ENCODE measurements at places on chromosomes 16 and 17. TPM values are rescaled to one million over a fixed set of nuclear protein-coding genes. Genes with fewer than 3 reads are reported as not detected.

Gene KRT39
- 0.44 TPM for total RNA-seq

Gene CCL14
- total RNA-seq: not detected

Gene SLC5A2
- total RNA-seq: 1.6 TPM

Gene KRTAP9-2
- total RNA-seq: not detected

Gene MYH13
- total RNA-seq: not detected

Gene TEKT3
- not detected for total RNA-seq

Gene ELAC2
- 39.8 TPM for total RNA-seq

Gene DPEP2
- total RNA-seq: not detected

Gene MYH3
- 2.7 TPM for total RNA-seq

Gene MT1H
- not detected for total RNA-seq

Gene TBC1D24
- 31.3 TPM for total RNA-seq

Gene ARL4D
- 3.4 TPM for total RNA-seq

Gene P2RX5
- total RNA-seq: 11.6 TPM

Gene RNF112
- total RNA-seq: 0.61 TPM

Gene PYDC1
- total RNA-seq: not detected

Gene C17orf67
- total RNA-seq: 4.6 TPM

Gene TEKT5
- total RNA-seq: not detected

Gene TBC1D3D
- total RNA-seq: 4.7 TPM

Gene GRIN2A
- total RNA-seq: 34.6 TPM

Gene OTOA
- total RNA-seq: not detected

Gene CACNG5
- not detected for total RNA-seq

Gene HLF
- 3.3 TPM for total RNA-seq

Gene HASPIN
- 11.8 TPM for total RNA-seq

Gene PTX4
- total RNA-seq: not detected

Gene KRT31
- total RNA-seq: not detected

Gene HS3ST3A1
- total RNA-seq: 0.61 TPM

Gene GNG13
- total RNA-seq: not detected

Measured in Calu3 (cell line).